T-helper 17 cell (primary cell): ENCODE measurements at places on chromosomes 12 and 14. TPM values are rescaled to one million over a fixed set of nuclear protein-coding genes. Genes with fewer than 3 reads are reported as not detected.
A peak's percentile ranks its signal among the peaks of the same experiment; 100 is the strongest.

Gene RNASE3
- not detected for total RNA-seq

DNA sequence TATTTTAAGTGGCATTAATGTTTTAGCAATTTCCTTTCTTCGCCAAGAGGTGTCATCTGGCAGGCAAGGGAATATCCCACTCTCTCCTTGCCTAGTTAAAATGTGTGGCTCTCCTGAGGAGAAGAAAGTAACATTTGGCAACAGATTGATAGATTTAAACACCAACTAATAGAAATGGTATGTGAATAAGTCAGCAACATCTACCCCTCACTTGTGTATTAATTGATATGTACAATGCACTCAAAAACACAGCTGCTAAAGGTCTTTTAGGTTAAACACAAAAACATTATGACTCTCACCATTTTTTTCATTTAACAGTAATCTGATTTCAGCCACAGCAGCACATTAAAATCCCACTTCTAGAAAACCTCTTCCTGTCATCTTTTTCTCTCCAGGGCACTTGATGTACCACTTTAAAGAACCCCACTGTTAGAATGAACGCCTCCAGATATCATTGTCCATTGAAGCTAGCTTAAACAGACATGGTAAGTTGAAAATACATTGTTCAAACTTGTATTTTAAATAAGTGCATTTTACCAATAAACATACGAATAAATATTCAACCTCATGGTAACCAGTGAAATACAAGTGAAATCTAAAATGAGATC lies 151.7 kb downstream of the RPAP3 start:
- H3K27ac ChIP-seq, result no peak overlapping the region
- DNase-seq, result no peak

Gene FAM161B
- 3.3 TPM for total RNA-seq

GRCh38 chr14:91835197-91835919 lies 32.0 kb downstream of the TC2N start:
- DNase-seq, result peak; percentile 10
- no peaks in the 10 kb centered on the region for H3K27me3 ChIP-seq
- peaks cover 41% of the 10 kb centered on the region for H3K4me1 ChIP-seq
- H3K36me3 ChIP-seq, result peaks cover 5% of the 10 kb centered on the region
- H3K27ac ChIP-seq, result peak overlapping the region; percentile 47
